ENCODE measurements at places on chromosomes 1 and 21. TPM values are rescaled to one million over a fixed set of nuclear protein-coding genes. Genes with fewer than 3 reads are reported as not detected.
A peak's percentile ranks its signal among the peaks of the same experiment; 100 is the strongest.

DNA sequence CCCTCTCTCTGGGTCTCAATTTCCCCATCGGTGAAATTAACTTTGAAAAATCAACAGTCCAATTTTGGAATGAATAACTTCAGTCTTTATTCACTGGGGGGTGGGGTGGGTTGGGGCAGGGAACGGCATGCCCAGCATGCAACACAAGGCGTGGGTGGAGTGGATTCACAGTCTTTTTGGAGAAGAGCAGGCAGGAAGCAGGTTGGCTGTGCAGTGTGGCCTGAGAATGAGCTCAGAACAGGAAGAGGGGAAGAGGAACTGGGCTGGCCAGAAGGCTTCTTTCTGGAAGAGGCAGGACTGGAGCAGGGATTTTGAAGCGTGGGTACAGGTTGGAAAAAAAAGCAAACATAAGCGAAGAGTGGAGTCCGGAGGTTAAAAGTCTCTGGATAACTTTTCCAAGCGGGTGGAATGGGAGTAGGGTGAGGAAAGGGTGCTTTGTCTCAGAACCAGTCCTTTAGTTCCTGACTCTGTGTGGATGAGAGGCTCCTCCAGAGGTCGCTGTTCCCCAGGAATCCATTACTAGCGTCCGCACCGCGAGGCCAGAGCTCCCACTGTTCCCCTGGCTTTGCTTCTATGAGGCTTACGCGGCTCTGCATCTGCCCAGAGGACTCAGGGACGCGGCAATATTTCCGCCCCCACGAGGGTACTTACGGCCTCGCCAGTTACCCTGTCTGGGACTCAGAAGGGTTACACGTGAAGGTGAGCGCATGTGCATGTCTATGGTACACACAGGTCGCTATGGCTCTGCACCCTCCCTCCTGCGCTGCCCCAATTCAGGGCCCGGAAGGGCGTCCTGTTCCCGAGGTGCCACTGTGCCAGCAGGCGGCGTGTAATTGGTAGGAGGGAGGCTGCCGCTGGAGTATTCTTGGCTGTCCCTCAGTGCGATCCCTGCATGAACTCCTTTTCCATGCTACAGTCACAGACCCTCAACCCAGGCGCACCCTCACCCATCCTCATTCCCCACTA is 5.5 kb upstream of the FOXD2 start:
- no peak for DNase-seq

DNA sequence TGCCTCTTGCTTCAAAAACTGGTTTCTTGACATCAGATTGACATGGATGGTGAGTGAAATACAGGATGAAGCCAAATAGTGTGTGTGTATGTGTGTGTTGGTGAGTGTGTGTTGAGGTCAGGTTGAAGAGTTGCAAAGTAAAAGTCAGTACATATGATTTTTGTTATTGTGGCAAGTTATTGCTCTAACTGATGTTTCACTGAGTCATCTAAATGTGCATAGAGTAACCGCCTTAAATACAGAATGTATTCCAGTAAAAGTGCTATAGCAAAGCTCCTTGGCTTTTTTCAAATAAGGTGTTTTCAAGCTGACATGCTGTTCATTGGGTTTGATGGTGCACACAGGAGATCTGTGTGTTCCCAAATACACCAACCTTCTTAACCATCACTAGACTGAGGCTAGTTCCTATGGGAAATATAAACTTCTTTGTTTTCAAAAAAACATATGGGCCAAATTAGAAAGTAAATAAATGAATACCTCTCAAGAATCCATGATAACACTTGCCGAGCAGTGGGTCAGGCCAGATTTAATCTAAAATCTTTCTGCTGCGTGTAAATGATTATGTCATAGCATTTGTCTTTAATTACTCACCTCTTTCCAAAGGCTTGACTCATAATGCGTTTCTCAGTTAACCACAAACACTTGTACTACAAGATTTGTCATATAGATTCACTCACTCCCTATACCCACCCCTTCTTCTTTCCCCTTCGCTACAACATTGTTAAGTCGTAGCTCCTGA is 151.1 kb downstream of the LYPLAL1 start:
- no peak for DNase-seq

- DNase-seq = no peak
Observed at GRCh38 chr1:100955322-100955721, 59.4 kb downstream of the SLC30A7 start.

- DNase-seq = no peak
Observed at GRCh38 chr1:156704930-156705320, 458 bp downstream of the CRABP2 start.

DNA sequence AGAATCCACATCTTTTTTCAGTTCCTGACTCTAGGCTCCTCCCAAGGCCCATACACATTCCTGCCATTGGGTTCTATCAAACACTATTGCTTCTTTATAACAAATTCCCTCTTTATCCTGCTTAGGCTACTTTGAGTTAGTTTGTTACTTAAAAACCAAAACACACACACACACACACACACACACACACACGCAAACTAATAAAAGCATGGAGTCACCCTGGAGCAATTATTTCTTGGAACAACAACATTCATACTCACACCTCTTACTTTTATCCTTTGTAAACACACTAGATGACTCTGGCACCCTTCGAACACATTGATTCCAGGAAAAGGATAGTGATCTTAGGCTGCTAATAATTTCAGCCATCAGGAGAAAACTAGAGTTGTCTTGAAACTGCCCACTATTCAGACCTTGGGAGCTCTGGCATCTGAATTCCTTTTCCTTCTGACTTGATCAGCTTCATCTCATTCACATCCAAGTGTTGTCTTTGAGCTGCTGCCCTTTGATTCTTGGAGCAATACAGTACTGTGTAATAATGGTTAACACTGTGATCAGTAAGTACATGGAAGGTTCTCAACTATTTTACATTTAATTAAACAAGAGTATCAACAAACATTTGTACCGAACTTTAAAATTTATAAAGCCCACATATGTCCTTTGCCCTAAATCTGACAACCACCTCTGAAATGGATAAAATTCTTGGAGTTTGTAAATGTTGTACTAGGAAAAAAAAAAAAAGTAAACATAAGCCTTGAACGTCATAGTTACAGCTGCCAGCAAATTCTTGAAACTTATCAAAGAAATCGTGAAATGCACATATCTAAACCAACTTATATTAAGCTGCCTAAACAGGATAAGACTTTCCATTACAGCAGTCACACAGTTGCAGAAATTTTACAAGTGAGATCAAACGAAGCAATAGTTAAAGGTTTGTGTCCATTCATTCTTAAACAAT is 2.8 kb upstream of the SEC22B start:
- peak; percentile 33 for DNase-seq

- no peak for DNase-seq
Observed at GRCh38 chr1:230573658-230574057, 68.6 kb upstream of the COG2 start.

GRCh38 chr21:24705201-24705600 is 902.1 kb downstream of the MRPL39 start:
- DNase-seq = no peak

- no peak for DNase-seq
Observed at GRCh38 chr1:33867684-33868083, 3.8 kb downstream of the HMGB4 start.

DNA sequence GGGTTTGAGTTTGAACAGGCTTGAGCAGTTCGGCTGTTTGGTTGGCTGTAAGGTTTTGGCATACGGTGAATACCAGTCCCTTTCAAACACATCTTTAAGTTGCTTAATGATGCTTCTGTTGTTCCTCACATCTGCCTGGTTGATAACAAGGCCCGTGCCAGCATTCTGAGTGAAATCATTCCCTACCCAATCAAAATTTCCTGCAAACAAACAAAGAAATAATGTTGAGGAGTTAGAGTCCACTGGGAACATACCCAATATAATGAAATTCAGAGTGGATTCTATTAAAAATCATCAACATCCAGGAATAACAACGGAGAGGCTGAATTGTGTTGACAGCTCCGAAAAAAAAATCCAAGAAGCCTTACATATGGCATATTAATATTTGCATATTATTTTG is 91.0 kb upstream of the MAP1LC3C start:
- no peak for DNase-seq

DNA sequence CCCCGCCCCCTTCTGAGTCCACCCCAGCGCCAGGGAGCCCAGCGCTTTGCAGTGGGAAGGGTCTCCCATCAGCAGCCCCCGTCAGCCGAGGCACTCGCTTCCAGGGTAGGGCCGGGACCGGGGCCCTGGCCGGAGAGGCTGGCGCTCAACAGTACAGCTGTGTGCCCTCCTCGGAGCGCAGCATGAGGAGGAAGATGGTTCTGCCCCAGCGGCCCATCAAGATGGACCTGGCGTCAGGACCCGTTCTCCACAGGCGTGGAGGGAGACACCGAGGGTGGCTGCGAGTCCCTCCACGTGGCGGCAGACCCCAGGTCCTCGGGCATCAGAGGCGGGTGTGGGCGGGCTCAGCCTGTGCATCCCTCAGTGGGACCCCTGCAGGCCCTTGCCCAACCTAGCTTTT is 54.3 kb downstream of the MORN1 start:
- no peak for DNase-seq

- no peak for DNase-seq
Observed at GRCh38 chr1:84988588-84988987, 8.3 kb downstream of the MCOLN2 start.

GRCh38 chr1:205983925-205984725 is 19.1 kb downstream of the RAB7B start:
- no peak for DNase-seq

Gene LRRC53
- total RNA-seq = not detected

Gene DSCAM
- 0.21 TPM for total RNA-seq

Gene CLDN14
- 0.16 TPM for total RNA-seq

Gene AKNAD1
- total RNA-seq = 1.8 TPM

Gene SDC3
- total RNA-seq = 32.4 TPM

Gene VHLL
- total RNA-seq = not detected
